ENCODE measurements at places on chromosomes 2 and 18.

- DNase-seq = peak; percentile 17
Measured at GRCh38 chr18:69567813-69568488, 167.3 kb downstream of the DOK6 start.

DNA sequence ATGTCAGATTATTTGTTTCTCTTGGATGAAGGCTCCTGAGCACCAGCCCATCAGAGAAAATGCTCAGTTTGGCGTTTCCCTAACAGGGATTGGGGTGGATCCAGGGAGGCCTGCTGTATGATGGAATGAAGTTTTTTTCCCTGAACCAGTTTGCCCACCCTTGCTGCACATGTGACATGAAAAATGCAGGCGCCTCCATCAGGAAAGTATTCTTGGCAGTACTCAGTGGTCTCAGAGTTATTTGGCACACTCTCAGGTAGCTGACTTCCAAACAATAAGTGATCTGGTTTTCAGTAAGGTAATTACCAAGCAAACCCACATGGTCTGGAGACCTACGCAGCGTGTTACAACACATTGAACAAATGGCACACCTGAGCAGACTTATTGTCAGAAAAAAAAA is 254.9 kb downstream of the PAX3 start:
- no peak for DNase-seq

DNA sequence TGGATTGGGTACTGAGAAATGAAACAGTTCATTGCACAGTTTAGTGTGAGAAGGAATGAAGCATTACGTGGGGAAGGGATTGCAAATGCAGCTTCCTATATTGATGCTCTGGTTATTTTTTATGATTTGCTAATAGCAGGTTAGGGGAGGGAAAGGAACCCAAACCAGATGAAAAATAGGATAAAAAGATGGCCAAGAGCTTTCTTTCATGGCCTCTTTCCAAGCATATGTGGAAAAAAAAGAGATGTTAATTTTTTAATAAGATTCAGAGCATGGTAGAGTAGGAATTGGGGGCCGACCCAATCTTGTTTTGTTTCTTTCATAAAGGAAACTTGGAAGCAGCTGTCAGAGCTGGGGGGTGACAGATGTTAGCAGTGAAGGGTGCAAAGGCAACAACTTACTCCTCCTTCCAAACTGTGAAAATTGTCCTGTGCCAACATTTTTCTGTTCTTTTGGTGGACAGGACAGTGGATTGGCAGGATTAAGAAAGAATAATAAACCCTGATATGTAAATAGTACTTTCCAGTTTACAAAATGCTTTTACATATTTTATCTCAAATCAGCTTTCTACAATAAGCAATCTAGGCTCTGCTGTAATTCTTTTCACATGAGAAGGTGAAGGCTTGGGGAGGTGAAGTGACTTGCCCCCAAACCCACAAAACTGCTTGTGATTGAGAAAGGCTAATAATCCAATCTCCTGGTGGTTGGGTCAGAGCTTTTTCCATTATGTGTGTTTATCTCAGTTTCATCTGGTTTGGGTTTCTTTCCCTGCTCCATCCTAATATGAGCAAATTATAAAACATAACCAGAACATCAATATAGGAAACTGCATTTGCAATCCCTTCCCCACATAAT is 270.1 kb downstream of the ETAA1 start:
- DNase-seq = no peak

DNA sequence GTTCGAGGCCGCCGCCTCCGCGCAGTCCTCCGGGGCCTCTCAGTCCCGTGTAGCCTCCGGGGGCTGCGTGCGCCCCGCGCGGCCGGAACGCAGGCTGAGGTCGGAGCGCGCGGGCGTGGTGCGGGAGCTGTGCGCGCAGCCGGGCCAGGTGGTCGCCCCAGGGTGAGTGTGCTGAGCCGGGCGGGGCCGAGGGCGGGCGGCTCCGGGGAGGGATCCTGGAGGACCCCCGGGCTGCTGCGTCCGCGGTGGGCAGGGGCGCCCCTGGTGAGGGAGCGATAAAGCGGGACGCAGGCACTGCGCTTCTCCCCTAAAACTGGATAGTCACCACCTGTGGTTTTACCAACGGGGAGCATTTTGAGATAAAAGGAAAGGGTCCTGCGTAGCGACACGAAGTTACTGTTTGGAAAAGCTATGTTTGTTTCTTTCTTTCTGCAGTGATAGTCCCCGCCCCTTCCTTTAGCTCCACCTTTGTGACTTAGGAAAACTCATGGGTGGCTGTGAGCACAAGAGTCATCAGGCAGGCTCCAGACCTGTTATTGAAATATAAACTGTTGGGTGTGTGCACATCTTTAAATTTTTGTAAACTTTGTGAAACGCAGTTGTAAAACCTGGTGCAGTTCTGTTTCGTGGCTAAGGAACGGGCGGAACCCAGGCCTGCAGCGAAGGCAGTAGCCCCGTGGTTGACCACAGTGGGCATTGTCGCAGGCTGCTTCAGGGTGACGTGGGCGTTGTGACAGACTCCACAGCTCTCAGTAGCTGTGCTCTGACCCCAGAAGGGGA is 687 bp downstream of the CTDP1 start:
- DNase-seq = no peak

- no peak for DNase-seq
Measured at GRCh38 chr2:64947885-64948284, 41.3 kb upstream of the SLC1A4 start.

DNA sequence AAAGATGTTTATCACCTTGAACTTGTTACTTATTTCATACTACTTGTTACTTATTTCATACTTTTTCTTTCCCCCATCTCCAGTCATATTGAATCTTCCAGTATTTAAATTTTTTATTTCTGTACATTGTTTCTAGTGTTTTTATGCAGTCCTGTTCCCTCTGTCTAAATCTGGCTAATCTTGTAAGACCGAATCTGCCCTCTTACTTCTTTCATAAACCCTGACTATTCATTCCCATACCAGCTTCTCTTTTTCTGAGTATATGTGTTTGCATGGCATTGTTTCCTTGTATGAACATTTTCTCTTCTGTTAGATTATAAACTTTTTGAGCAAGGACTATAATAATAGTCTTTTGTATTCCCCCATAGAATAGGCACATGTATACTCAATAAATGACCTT is 131.7 kb downstream of the TAF4B start:
- DNase-seq = no peak

DNA sequence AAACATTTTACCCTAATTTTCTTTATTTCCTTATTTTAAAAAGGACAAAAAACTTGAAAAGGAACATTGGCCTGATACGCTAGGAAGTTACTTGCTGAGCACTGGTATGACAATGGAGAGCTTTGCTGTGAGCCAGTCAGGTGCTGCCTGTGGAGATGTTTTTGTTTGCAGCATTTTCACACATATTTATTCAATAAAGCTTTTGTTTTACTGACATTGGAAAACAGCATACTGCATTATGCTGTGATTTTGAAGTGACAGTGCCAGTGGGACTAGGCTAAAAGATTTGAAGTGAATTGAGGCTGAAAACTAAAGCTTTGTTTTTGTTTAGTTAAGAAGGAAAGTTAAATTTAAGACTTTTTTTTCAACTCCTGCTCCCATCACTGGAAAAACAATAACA is 470.7 kb upstream of the ZEB2 start:
- no peak for DNase-seq

- no peak for DNase-seq
Measured at GRCh38 chr18:36717422-36718110, 111.2 kb downstream of the TPGS2 start.

DNA sequence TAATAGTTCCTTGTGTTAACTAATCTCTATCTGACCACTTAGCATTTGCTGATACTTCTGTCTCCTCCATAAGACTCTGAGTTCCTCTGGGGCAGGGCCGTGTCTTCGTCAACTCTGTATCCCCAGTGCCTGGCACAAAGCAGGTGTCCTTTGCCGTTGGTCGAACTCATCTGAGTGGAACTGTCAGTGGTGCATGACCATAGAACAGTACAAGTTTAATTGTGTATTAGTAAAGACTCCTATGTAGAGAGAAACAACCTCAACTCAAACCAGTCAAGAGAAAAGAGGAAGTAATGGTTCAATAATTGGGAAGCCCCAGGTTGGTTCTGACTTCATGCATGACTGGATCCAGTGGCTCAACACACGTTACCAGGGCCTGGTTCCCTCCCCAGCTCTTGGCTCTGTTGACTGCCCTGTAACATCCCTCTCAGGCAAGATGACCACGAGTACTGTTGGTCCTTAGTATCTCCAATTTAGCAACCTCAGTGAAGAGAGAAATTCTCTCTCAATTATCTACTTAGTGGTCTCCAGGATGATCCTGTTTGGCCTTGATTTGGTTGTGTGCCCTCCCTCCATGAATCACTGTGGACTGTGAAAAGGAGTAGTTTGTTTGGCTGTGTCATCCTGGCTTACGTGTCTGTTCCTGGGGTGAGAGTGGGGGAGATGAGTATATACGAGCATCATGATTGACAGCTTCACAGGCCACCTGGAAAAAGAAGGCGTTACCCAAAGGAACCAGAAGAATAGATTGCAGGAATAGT is 58.5 kb upstream of the MSH6 start:
- DNase-seq = peak; percentile 12

- DNase-seq = peak; percentile 52
Measured at GRCh38 chr2:133326652-133327397, 241.4 kb downstream of the NCKAP5 start.

DNA sequence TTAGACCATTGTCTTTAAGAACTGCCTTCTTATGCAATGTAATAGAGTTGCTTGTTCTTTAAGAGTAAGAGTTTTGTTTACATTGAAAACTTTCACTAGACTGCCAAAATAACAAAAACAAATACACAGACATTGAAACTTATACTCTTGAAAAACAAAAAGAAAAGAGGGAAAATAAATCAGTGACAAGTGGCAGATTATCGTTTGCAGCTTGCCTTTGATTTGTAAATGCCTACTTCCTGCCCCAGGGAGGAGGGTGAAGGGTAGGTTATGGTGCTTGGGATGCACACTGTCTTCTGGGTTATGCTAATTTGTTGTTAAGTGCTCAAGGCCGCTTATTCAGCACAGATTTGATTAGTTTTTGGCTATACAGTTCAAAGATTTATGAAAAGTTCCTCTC is 198.7 kb downstream of the TGIF1 start:
- DNase-seq = no peak

- DNase-seq = no peak
Measured at GRCh38 chr2:241703032-241703604, 1.3 kb downstream of the ING5 start.

DNA sequence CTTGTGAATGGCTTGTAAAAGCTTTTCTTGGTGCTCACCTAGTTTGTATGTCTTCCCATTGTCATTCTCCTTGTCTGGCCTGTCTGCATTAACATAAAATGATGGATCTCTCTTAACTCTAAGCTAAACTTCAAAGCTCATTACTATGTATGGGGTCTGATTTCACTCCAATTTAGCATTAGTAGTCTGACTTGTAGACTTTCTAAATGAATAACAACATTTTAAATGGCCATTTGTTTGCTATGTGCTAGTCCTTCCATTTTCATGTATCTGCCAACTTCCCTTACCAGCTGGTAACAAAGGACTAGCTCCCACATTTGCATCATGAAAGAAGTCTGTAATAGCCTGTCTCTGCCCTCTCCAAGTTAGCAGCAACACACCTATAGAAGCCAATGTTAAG is 324.2 kb upstream of the RGPD4 start:
- no peak for DNase-seq

DNA sequence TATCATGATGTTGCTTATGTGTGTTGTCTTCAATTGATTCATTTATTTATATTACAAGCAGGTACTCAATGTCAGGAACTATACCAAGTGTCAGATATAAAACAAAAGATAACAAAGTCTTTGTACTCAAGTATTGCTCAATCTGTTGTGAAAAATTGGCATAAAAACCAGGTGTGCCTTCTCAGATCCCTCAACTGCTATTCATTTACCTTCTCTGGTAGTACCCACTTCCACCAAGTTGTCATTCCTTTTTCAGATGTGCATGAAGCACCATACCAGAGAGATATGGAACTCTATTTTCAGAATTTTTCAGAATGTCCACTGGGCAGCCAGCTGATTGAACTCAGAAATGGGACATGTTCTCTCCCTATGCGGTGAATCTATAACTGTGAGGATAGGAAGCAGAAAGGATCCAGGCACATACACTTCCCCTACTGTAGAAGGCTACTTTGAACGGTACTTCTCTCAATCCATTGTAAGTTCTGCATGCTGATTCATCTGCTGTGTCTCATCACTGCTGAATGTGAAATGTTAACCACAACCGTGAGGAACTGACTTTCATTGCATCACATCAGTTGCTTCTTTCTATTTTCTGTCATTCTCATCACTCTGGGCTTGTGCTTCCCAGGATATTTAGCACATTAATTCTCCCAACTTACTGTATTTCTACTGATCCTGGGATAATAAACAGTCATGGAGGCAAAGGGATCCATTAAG is 1621.3 kb downstream of the SUCLG1 start:
- no peak for DNase-seq

DNA sequence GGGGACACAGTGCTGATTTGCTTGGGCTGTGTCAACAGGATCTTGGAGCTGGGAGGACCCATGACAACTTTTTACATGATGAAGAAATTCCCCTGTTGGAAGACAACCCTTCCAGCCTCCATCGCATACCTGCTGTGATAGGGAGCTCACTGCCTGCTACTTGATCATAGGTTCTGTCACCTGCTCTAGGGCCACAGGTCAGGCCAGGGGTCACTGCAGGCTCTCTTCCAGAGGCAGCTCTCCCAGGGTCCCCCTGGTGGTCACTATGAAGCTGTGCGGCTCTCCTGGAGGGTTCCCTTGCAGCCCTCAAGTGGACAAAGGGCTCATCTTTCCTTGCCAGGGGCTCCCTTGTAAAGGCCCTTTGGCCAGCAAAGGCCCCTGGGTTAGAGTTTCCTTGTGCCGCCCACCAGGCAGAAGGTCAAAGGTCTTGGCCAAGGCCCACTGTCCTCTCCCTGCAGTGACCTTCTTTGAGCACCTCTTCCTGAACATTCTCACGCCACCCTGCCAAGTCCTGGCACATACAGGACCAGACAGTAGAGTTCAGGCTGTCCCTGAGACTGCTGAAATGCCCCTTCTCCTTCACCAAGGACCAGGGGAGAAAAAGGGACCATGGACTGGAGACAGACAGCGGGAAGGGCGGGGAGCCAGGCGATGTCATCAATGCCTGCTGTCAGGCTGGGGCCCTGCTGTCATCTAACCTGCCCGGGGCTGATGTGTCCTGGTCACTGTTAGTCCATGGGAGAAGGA is 345.1 kb downstream of the DYSF start:
- DNase-seq = no peak

- DNase-seq = no peak
Measured at GRCh38 chr2:68994864-68995263, 18.1 kb upstream of the ANTXR1 start.

GRCh38 chr2:98903064-98903355 is 33.0 kb downstream of the CRACDL start:
- DNase-seq = no peak

Measured in NCI-H2029 (cell line).